ENCODE measurements at places on chromosomes 12 and 14.

- no peak for DNase-seq
Measured at GRCh38 chr14:50773632-50774541, 57.1 kb downstream of the NIN start.

DNA sequence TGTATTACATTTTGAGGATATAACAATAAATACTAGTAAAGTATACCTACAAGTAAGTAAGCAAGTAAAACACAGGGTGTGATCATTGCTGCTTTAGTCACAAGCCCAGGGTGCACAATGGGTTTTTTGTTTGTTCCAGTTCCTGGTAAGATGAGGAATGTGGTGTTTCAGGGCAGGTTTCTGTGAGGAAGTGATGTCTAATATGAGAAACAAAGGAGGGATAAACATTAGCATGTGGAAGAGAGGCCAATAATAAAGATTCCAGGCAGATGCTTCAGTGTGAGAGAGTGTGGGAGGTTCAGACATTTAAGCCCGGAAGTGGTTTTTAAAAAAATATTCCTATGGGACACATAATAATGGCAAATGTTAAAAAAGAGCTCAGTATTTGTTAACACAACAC lies 808.1 kb upstream of the USP15 start:
- no peak for DNase-seq

DNA sequence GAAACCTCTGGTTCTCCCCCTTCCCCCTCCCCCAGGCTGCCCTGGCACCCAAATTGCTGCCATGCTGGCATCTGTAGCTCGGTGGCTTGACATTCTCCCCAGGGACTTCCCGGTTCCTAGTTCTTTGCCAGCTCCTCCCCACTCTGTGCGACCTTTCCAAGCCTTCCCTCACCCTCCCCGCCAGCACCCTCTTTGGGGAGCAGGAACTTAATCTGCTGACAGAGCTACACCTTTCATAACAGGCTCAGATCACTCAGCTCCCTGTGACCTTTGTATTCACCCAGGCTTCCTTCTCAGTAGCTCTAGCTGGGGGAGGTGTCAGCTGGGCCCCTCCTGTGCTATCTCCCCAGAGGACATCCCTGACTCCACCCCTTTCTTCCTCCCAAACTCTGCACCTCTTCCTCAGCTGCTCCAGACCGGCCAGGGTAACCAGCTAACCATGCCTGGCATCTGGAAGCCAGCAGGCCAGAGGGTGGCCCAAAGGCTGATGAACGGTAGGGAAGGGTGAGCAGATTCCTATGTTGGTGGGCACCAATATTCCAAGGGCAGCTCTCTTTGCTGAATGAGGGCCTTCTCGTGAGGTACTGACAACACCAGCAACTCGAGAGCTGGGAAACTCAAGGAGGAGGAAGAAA lies 1.8 kb upstream of the COX14 start:
- DNase-seq = no peak

DNA sequence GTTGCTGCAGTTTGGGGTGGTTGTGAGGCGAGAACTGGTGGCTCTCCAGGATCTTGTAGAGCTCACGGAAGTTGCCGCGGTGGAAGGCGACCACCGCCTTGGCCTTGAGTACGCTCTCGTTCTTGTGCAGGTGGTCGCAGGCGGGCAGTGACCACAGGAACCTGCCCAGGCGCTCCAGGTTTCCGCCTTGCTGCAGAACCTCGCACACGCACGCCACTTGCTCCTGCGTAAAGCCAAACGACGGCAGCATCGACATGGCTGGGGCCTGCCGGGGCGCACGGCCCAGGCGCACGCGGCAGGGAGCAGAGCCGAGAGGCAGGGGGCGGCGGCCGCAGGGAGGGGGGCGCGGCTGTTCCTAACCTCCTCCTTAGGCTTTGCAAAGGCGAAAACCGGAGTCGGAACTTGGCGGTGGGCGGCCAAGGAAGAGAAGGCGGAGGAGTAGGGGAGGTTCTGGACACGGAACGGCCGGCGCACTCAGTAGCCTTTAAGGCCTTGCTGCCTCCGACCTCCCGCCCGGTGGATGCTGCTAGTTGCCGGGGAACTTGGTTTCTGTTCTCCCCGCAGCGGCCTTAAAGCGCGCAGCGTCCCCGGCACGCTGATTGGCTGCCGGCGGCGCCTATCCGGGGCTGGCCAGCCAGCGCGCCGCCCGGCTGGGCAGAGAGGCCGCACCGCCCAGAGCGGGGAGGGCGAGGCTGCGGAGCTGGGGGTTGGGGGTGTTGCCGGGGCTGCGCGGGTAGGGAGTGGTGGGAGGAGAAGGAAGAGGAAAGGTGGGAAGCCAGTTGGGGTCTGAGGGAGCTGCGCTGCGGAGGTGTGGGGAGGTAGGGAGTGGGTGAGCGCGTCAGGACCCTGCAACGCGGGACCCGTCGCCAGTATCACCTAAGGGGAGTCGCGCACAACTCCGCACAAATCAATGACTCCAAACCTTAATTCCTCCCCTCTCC lies at the start of gene SIX1:
Gene SIX1, minus strand, starts transcription at position 544 of the 941 bp plus-strand sequence. Its CDS starts 288 bp downstream, at position 256.
- DNase-seq = no peak

GRCh38 chr12:7512553-7512952 lies 9.0 kb upstream of the CD163 start:
- DNase-seq = no peak

- DNase-seq = no peak
Measured at GRCh38 chr12:92272061-92272964, 126.7 kb upstream of the BTG1 start.

DNA sequence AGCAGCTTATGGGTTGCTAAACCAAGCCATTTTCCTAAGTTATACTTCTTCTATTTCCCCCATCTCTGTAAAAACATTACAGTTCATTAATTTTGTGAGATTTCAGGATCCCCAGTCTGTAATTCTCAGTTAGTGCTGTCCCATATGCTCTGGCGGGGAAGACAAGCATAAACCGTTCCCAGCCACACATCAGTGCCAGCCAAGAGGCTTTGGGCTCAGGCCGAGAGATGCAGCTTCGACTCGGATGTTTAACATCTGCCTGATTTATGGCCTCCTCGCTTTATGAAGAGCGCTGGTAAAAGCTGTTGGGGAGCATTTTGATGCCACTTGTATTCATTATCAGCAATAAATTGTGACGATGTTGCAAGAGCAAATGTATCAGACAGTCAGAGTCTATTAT lies 349.1 kb upstream of the CCDC196 start:
- DNase-seq = no peak

GRCh38 chr12:96047229-96048211 lies 12.1 kb upstream of the LTA4H start:
- peak; percentile 78 for DNase-seq

- no peak for DNase-seq
Measured at GRCh38 chr12:26095186-26095585, 29.7 kb downstream of the BHLHE41 start.

DNA sequence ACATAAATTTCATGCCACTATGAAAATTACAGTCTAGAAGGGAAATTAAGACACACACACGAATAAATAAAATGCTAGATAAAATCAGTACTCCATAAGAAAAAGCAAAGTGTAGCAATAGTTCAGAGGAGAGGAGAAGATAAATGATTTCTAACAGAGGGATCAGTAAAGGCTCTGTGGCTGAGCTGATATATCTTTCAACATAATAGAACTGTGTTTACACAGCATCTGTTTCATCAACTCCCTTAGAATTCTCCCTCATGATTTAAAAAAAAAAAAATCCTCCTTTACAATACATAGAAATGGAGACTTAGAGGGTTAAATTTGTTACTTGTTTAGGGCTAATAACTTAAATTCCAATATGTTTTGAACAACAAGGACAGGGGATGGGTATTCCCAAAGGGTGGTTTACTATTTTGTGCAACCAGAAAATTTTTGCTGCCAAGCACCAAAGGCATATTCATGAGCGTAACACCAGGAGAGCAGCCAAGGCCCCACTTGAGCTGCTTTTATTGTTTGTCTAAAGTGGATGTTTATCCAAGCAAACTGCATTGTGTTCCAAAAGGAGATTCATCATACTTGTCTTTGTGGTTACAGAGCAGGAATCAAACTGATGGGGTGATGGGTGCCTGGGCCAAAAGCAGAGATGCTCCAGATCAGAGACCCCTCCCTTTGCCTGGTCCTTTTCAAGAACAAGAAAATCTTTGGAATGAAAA lies 162.7 kb downstream of the BMP4 start:
- no peak for DNase-seq

DNA sequence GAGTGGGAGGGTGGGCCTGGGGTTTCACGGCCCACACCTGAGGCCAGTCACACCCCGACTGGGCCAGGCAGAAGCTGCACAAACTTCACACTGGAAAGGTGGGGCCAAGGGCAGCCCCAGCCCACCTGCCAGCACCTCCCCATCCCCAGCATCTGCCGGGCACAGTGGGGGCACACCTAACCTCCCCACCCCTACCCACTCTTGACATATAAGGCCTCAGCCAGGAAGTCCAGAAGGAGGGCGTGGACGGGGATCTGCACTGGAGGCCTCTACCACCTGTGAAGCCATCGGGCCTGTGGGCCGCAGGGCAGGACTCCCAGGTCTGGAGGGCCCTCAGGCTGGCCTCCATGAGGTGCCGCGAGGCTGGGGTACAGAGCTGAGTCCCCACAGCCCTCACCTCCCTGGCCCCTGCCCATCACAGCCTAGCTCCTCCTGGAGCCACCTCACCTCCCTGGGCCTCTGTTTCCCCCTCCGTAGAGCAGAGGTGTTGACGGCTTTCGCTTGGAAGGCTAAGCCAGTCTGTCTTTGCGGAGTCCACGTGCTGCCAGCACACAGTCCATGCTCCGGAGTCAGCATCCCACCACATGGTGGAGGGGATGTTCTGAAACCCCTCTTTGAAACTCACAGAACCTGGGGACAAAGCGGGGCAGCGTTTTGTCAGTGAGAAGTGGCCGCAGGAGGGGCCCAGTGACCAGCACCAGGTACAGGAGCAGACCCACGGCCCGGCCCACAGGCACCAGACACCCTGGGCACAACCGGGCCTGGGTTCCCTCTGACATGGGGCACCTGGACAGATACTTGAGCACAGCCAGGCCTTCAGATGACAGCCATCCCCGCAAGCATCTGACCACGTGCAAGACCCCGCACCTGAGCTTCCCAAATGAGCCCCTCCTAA lies 38.2 kb upstream of the INF2 start:
- DNase-seq = no peak

- no peak for DNase-seq
Measured at GRCh38 chr12:30153981-30154380, 370.2 kb upstream of the TMTC1 start.

DNA sequence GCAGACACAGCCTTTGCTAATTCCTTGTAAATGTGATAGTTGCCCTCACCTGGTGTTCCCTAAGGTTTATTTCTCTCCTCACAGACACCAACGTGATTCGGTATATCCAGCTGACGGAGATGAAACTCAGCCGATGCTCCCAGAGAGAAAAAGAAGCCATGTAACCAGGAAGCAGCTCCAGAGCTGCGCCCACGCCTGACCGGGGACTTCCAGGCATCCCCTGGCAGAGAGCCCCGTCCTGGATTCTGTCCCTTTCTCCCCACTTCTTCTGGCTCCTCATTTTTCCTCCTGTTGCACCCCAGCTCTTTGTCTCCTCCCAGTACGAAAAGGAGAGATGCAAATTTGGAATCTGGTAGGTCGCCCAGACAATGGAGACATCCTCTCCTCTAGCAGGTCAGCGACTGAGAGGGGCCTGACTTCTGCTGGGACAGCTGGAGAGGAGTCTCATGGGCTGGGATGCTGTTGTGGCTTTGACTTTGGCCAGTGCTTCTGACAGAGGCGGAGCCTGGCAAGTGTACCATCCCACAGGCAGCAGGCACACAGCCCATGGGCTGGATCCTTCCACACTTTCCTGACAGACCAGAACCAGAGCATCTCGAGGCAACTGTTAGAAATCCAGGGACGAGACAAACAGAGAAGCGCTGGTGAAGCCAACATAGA lies 29.4 kb downstream of the TTC9 start:
- DNase-seq = no peak

DNA sequence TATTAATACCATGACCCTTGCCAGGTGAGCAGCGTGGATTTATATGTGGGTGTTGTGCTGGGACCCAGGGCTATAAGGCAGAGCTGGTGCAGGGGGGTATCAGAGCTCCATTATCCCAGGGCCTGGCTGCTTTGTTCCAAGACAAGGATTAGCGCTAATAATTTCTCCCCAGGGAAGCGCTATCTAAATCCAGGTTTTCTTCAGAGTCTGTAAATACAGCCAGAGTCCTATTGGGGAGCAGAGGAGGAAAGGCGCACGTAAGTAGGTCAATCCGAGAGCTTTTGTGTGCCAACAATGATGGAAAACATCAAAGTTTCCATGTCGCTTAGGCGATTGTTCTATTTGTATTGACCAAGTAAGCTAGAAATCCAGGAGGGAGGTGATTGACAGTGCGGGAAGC lies 1009.7 kb downstream of the VRK1 start:
- DNase-seq = no peak

GRCh38 chr12:121579190-121579791 lies 1.5 kb downstream of the KDM2B start:
- DNase-seq = peak; percentile 26

DNA sequence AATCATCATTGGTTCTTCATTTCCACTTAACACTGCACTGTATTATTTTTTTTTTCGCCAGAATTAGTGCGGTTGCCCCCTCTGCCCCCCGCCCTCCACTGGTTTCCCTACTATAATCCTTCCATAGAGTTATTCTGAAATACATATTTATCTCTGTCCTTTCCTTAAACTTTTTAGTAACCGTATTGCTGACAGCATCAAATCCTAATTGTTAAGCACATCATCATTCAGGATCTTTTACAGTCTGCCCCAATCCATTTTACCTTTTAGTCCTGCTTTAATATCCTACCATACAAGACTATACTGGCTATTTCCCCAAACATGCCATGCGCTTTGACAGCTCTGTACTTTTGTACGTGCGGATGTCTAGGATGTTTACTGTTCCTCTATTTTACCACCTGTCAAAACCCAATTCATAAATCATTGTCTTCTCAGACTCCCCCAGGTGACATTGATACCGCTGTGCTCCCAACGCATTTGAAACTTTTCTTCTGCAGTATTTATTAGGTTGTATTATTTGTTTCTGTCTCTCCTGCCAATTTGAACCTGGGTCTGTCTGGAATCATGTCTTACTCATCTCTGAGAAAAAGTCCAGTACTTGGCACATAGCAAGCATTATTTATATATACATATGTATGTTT lies 1.0 kb downstream of the FGFR1OP2 start:
- DNase-seq = peak; percentile 10

DNA sequence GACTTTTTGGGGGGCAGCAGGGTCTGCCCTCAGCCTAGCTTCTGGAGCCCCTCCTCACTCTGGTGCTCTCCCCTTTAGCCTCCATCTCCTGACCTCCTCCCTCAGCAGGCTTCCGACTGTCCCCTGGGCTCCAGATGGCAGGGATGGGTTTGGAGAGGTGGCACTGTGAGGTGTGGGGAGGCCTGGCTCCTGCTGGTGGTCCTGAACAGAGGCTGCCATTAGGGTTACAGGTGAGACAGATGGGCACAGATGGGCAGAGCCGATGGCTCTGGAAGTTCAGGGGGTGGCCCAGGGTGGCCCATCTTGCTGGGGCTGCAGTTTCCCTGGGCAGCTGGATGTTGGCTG lies 68.5 kb upstream of the BEGAIN start:
- DNase-seq = no peak

DNA sequence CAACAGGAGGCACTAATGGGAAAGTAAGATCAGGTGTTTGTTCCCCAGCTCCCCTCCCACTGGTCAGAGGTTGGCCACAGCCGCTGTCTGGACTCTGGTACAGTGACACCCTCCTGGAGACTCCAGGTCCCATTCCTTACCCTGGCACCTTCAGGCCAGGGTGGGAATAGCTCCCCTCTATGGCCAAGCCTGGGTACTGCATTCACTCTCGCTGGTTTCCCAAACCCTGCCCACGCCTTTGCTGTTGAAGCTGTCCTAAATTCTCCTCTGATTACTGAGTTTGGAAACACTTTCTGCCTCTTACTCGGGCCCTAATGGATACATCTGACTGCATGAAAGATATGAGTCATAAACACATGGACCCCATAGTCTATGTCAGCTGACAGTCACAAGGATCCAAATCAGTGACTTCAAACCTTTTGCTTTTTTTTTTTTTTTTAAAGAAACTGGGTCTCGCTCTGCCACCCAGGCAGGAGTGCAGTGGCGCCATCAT lies 17.9 kb downstream of the HRK start:
- no peak for DNase-seq

All from CD4-positive, alpha-beta T cell treated with Interleukin-2 at 100 ng/mL for 4 hours (primary cell).